Right lobe of liver (tissue), 6 donors: ENCODE measurements at places on chromosomes 16 and 17. TPM values are rescaled to one million over a fixed set of nuclear protein-coding genes. Genes with fewer than 3 reads are reported as not detected.

Gene PRCD
- total RNA-seq: not detected

Gene BEAN1
- 0.09 TPM for total RNA-seq

Gene CLEC18A
- 1.1 TPM for total RNA-seq

Gene KRTAP1-5
- total RNA-seq: not detected

Gene RNF112
- 0.12 TPM for total RNA-seq

Gene SOX8
- total RNA-seq: not detected

Gene TLCD3B
- not detected for total RNA-seq

- DNase-seq: no peak
Measured at GRCh38 chr16:89847051-89847939, 19.0 kb downstream of the SPIRE2 start.

DNA sequence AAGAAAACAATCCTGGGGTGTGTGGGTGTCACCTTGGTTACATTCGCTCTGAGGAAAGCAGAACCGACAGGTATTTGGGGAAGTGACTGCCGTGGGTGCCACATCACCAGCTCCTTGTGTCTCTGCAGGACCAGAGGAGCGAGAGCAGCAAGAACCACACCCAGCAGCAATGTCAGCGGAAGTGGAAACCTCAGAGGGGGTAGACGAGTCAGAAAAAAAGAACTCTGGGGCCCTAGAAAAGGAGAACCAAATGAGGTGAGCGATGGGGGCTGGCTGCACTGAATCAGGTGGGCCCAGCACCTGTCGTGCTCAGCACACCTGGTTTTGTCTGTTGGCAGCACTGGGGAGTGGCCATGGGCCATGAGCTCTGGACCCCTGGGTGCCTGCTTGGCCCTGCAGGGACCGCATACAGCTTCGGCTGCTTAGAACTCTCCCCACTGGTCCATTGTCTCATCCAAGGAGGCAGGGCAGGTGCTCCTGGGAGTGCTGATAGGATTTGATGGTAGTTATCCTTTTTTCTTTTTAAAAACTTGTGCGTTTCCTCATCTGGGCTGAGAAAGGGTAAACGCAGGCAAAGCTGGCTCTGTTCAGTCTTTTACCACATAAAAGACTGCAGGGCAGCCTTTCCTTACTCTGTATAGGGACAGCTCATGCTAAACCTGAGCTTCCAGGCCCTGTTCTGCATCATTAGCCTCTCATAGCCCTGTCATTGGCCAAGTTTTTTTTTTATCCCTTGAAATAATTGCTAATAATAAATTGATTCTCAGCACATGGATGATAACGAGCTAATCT lies 29.4 kb downstream of the HMOX2 start:
- DNase-seq: peak; percentile 41

DNA sequence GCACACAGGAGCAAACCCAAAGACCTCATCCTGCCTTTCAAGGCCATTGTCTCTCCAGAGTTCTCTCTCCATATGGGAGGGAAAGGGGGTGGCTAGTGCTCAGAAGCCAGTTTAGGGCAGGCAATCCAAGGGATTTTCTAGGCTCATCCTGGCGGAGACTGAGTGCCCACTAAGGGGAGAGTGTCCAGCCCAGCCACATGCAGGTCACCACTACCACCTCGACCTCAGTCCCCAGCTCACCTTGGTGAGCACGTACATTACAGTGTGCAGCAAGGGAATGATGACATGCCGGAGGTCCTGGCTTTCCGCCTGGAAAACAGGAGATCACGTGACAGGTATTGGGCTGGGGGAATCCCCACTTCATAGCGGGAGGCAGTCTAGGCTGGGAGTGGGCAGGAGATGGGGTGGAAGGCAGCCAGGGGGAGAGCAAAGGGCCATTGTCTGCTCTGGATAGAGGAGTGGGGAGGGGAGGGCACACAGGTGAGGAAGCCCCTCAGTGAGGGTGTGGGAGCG lies 29.9 kb downstream of the PIK3R6 start:
- no peak for DNase-seq

DNA sequence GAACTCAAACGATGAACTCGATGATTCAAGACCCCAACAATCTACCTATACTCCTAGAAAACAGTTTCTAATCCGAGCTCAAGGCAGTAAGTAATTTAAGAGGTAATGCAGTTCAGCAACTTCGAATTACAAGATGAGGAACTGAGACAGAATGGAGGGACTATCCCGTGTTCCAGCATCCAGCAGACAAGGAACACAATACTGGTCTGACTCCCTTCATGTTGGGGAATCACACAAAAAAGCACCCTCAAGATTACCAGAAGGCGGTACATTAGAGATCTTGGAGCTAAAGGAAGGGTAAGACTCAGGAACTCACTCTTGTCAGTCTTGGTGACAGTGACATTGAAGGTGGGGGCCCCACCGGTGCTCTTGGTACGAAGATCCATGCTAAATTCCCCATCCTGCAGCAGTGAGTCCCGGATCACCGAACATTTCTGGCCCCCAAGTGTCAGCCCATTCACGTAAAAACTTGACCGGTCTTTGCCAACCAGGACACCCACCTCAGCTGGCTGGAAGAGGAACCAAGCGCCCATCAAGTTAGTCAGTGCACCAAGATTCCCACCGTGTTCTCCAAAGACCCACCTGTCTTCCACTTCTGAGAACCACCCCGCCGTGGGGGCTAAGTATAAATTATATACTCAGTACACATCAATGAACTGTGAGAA lies 1.9 kb downstream of the PFN1 start:
- DNase-seq: no peak

DNA sequence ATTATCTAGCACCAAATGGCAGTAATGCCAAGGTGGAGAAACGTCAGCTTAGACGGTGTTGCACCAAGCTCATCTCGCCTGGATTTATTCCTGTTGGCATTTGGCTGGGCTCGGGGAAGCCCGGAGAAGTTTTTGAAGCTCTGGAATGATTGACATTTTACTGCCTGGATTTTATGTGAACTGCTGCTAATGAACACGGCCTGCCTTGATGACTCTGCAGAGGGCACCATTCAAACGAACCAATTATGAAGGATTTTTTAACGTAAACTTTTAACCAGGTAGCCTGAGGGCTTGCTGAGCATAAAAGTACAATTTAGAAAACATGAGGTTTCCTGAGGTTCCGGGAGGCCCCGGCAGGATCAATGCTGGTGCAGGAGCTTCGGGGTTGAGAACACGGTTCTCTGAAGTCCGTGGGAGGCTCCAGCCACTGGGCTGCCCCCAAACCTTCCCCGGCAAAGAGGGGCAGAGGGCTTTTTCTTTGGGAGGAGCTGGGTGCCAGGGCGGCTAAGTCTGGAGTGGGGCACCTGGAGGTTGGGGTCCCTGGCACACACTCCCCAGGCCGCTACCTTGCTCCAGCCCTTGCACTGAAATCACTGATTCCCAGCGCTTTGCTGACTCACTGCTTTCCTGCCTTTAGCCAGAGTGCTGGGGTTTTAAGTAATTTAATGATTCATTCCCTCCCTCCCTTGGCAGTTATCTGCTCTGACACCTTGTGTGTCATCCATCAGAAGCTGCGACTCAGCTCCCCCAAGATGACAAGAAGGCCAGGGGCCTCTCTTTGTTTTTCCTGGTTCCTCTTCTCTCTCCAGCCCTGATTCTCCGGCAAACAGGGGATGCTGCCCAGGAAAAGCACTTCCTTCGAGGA lies 161.2 kb upstream of the IRX3 start:
- DNase-seq: no peak

GRCh38 chr16:60246086-60246485 lies 1512.0 kb upstream of the GOT2 start:
- DNase-seq: no peak

DNA sequence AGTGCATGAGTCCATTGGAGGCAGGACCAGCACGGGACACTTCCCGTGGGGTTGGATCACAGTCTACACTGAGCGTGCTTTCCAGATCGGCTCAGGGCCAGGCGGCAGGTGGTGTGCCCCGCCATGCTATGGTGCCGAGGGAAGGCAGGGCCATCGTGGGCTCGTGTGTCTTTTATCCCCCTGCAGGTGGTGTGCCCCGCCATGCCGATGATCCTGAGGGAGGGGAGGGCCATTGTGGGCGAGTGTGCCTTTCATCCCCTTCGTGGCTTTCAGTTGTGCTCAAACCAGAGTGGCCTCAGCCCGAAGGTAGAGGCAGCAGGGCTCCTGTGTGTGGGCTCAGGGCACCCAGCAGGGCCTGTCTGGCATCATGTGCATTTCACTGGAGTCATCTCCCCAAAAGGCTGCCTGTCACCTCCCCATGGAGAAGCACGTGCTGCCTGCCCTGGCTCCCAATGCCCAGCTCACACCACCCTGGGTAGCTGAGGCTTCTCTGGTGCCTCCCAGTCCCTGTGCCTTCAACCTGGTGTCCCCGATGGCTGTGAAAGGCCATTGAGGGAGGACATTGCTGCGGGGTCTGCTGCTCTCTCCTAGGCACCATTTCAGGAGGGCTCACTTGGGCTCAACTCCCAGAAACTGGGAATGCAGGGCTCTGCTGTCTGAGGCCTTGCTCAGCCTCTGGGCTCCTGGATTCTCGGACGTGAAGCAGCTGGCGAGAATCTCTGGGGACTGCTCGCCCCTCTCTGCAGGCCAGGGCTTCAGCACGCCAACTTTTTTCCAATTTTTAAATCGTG lies 207.6 kb downstream of the NPIPB11 start:
- DNase-seq: peak; percentile 37

DNA sequence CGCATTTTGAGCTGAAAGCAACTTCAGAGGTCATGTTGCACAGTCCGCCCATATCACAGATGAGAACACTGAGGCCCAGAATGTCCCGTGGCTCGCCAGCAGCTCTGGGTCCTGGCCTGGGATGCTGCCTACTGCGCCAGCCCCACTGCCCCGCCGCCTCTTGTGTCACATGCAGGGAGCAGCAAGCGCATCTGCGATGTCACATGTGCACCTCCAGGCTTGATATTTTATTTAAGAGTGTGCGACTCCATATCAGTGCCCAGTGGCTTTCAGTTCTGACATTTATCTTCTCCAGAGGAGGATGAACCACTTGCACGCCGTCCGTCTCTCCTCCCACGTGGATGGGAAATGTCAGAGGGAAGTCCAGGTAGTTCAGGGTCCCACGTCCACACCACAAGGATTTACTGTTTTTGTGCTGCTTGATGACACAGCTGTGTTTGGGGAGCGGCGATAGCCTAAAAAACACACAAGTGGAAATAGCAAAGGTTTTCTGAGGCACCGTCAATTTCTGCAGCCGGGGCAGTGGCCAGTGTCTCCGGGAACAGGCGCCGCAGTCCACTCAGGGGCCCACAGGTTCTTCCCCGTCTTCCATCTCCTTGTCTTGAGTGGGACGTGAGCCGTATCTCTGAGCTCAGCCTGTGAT lies 7.0 kb upstream of the RBFOX3 start:
- DNase-seq: no peak

DNA sequence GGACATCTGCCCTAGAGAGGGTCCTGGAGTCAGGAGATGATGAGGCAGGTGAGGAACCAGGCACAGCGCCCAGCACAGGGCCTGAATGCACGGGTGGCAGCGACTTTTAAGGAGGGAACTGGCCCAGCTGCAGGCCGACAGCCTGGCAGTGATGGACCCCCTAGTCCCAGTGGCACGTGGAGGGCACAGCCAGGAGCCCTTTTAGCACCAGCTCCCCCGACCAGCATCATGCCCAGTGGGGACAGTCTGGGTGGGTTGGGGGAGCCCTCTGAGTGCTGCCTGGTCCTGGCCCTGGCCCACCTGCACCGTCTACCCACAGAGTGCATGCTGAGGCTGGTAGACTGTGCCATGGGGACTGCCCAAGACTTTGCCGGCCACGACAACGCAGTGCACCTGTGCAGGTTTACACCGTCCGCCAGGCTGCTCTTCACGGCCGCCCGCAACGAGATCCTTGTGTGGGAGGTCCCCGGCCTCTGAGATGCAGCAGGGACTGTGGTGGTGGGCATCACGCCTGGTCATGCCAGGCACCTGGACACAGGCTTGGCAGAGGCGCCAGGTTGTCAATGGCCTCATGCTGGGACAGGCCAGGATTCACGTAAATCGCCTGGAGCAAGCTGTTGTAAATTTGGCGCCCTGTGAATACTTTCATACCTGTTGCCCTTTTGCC lies 686 bp upstream of the RHOT2 start:
- no peak for DNase-seq

GRCh38 chr16:75745242-75745641 lies 19.0 kb upstream of the CPHXL start:
- DNase-seq: no peak

GRCh38 chr17:65558311-65558682 lies 3.2 kb downstream of the AXIN2 start:
- no peak for DNase-seq

- no peak for DNase-seq
Measured at GRCh38 chr16:47449788-47450187, 11.1 kb downstream of the ITFG1 start.

GRCh38 chr17:62668091-62668804 lies 40.8 kb downstream of the MRC2 start:
- no peak for DNase-seq

GRCh38 chr16:12507366-12507765 lies 296.3 kb downstream of the CPPED1 start:
- no peak for DNase-seq

- peak; percentile 78 for DNase-seq
Measured at GRCh38 chr16:84925092-84925772, 86.1 kb downstream of the ZDHHC7 start.

- DNase-seq: peak; percentile 38
Measured at GRCh38 chr17:50047488-50048126, 8.3 kb upstream of the ITGA3 start.

GRCh38 chr16:28136751-28137434 lies 73.4 kb upstream of the GSG1L start:
- no peak for DNase-seq

- DNase-seq: no peak
Measured at GRCh38 chr16:10688291-10688690, 6.4 kb downstream of the TEKT5 start.

DNA sequence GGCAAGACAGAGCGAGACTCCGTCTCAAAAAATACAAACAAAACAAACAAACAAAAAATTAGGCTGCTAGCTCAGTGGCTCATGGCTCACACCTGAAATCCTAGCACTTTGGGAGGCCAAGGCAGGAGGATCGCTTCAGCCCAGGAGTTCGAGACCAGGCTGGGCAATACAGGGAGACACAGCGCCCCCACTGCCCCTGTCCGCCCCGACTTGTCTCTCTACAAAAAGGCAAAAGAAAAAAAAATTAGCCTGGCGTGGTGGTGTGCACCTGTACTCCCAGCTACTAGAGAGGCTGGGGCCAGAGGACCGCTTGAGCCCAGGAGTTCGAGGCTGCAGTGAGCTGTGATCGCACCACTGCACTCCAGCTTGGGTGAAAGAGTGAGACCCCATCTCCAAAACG lies 531 bp upstream of the CDH1 start:
- no peak for DNase-seq

GRCh38 chr17:67868176-67868575 lies 42.9 kb downstream of the BPTF start:
- no peak for DNase-seq

DNA sequence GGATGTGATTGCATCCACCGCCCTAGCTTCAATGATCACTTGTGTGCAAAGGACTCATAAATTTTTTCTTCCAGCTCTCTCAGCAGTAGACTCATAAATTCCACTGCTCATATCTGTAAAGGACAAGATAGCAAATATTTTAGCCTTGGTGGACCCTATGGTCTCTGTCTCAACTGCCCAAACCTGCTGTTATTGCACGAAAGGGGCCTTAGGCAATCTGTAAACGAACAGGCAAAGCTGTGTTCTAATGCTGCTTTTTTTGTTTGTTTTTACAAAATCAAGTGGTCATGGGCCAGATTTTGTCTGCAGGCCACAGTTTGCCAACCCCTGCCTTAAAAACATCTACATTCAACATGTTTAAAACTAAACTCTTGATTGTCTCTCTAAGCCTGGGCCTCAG lies 34.1 kb downstream of the FAM20A start:
- DNase-seq: no peak
